T follicular helper cell (primary cell): ENCODE measurements at places on chromosomes 5 and 9.

- no peak for DNase-seq
These were observed 43.2 kb downstream of the SKIC3 start for GRCh38 chr5:95511606-95512005.

- no peak for DNase-seq
These were observed 131.3 kb downstream of the GLIS3 start for GRCh38 chr9:4168526-4168925.

- DNase-seq: no peak
These were observed 7.8 kb upstream of the LMX1B start for GRCh38 chr9:126605792-126606482.

DNA sequence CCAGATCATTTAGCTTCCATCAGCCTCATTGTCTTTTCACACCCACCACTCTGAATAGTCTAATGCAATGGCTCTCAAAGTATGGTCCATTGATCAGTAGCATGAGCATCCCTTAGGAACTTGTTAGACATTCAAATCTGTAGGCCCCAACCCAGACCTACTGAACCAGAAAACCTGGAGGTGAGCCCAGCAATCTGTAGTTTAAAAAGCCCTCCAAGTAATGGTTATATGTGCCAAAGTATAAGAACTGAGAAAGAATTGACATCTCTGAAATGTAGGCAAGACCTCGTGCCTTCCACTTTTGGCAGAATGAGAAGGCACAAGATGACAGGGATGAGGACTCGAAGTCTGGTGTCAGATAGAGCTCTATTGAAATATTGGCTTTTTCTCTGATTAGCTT is 267.6 kb downstream of the TRIM32 start:
- DNase-seq: no peak

- no peak for DNase-seq
These were observed 132.4 kb downstream of the ROR2 start for GRCh38 chr9:91817493-91818224.

DNA sequence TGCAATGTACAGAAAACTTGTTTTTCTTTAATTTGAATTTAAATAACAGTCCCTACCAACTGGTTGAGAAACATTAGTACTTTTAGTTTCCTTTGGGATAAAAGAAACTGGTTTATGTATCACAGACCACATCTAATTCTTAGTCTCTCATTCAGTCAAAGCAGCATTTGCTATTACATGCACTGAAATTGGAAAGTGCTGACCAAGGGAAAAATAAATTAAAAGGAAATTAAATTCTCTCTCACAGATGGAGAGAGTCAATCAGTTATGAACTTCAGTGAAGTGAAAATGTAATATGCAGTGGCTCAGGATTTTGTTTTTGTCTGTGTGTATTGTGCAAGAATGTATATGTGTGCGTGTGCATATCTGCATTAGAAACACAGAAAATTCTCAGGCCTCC is 121.7 kb downstream of the TUSC1 start:
- no peak for DNase-seq

- DNase-seq: no peak
These were observed 280.4 kb downstream of the PSAT1 start for GRCh38 chr9:78577156-78577906.

GRCh38 chr9:134403682-134404301 is 77.5 kb downstream of the RXRA start:
- DNase-seq: no peak

DNA sequence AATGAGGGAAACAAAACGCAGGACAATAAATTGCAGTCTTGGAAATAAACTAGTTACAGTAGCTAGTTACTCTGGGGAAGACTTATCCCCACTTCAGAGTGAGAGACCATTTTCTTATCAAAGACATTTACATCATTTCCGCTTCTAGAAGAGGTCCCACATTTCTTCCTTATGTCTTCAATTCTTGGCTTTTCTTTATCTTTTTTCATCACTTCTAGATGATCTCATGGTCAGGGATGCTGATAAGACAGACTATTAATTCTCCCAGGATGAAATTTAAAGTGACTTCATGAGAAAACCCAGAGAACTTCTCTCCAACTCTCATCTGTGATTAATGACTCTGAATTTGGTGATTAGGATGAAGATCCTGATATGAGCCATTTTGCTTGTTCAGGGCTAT is 229.1 kb downstream of the MTRR start:
- DNase-seq: no peak

GRCh38 chr9:35552376-35552775 is 52.7 kb upstream of the TESK1 start:
- DNase-seq: no peak

GRCh38 chr9:33304362-33304761 is 14.0 kb downstream of the NFX1 start:
- DNase-seq: no peak

DNA sequence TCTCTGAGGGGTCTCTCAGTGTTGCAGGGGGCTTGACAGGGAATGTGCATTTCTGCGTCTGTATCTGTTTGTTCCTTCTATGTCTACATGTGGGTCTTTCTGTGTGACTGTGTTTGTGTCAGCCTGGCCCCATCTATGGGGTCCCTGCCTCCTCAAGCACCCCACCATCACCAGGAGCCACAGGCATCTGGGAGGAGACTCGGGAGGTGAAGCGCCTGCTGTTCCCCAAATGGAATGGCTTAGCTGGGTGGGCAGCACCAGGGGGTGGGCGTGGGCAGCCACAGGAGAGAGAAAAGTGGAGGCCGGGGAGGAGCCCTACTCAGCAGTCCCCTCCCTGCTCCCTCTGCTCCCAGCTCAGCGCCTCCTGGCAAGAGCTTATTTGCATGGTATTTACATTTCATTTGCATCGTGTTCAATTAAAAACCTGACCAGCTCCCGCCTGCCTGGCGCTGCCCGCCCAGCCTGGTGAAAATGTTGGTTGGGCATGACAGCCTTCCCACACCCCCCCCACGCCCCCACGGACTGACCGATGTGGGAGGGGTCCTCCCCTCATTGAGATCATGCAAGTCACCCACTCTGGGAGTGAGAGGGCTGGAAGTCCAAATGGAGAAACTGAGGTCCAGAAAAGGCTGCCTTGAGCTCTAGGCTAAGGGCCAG is 50.5 kb downstream of the CXXC5 start:
- no peak for DNase-seq

GRCh38 chr9:88198341-88198807 is 60.1 kb upstream of the SPATA31C2 start:
- DNase-seq: no peak

DNA sequence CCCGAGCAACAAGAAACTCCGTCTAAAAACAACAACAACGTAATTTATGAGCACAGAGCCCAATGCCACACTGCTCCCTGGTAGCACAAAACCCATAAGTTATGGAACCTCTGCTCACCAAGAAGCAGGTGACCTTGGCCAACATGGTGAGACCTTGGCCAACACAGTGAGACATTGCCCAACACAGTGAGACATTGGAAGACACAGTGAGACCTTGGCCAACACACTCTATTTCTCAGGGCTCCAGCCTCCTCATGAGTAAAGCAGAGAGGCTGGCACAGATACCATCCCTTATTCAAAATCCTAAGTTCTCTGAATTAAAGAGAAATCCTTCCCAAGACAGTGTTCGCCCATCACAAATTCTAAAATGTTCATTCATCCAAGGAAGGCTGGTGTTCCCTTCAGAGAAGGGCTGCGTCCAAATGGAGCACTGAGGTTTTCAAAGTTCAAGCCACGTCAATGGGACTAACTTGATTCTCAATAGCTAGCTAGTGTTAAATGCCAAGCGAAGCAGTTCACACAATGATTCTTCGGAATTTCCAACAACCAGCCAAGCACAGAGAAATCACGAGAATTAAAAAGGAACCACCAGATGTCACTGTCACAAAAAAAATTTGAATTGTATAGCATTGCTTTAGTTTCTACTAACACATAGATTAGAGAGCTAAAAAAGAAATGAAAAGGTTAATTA is 29.5 kb downstream of the TTC39B start:
- no peak for DNase-seq
